ENCODE measurements at places on chromosomes 7 and 10.

DNA sequence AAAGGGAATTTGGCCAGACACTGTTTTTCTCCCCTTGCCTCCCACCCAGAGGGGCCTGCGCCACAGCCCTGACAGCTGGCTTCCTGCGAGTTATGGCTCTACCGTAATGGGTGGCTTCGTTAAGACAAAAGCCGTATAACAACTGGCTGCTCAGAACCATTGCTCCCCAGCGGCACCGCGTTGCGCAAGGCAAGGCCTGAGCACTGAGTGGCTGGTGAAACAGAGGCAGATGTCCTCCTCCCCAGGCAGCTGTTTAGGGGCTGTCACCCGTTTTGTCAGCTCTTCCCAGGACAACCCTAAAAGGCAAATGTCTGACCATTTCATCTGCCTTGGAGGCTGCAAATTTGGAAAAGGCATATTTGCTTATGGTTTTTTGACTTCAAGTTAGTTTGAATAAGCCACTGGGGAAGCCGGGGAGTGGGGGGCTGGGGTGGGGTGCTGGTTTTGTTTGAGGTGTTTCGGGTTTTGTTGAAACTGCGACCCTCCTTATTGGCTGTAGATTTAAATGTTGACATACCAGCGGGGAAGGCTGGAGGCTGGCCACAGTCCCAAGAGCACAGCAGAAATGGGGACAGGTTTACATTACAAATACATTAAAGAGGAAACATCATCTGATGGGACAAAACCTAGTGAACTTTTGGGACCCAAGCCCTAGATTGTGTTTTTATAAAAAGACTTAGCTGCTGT lies 681 bp upstream of the SPOCK2 start:
- peak; percentile 69 for DNase-seq

DNA sequence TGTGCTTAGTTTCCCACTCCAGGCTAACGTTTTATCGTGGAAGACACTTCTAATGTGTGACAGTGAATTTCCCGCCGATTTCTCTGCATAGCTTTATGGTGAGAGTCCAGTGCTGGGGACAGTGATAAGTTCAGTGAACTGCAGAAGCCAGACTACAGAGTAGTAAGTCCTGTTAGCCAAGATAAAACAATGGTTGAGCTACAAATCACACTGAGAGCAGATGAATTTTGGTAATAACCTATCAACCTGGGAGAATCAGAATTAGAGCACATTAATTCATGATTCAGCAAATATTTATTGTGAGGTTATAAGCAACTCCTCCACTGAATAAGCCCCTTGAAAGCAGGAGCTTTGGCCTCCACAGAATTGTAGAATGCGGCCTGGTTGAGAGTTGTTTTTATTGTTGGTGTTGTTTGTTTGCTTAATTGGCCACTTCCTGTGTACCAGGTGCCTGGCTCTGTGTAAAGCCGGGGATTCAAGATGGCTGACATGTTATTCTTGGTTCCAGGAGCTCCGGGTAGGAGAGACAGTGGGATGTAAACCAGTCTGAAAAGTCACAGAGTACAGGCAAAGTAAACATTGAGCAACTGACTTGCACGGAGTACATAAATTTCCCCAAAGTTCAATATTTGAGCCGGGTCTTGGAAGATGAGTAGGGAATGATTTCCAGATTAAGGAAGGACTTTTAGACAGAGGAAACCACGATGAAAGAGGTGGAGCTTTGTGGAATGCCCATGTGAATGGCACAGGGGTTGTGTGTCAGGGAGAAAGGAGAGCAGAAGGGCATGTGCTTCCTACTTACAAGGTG lies 112.7 kb downstream of the SNX10 start:
- no peak for DNase-seq

- DNase-seq, result no peak
These were observed 292.0 kb downstream of the CCDC3 start for GRCh38 chr10:12709521-12709963.

DNA sequence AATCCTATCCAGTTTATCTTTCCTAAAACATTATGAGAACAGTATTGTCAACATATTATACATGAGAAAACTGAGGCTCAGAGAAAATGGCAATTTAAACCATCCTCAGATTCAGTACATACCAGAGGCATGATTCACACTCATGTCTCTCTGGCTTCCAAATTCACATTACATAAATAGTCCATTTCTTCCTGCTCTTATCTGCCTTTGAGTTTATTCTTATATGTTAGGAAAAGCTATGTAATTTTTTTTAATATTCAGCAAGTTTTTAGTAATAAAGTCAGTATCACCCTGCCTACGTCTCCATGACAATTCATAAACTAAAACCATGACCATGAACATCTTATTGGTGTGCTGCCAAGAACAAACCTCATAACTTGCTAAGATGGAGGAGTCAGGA lies 1260.2 kb upstream of the SORCS1 start:
- DNase-seq, result no peak

DNA sequence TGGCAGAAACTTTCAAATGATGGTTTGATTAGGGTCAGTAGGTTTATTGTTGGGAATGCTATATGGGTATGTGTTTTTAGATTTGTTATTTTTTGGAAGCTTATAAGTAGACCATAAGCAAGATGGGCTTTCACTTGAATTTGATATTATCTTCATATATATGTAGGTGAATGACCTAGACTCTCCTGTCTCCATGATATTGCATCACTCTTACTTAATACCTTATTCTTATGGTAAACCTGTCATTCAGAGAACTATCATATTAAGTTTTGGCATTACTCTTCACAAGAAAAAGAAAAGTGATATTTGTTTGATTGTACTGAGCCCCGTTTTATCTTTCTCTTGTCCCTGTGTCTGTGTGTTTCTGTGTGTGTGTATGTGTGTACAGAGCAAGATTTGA lies 17.3 kb downstream of the HSPA14 start:
- no peak for DNase-seq

GRCh38 chr10:100828738-100829096 lies 83.3 kb downstream of the PAX2 start:
- DNase-seq, result no peak
